Dermis microvascular lymphatic vessel endothelial cell (primary cell): ENCODE measurements at places on chromosomes 3 and 15.

DNA sequence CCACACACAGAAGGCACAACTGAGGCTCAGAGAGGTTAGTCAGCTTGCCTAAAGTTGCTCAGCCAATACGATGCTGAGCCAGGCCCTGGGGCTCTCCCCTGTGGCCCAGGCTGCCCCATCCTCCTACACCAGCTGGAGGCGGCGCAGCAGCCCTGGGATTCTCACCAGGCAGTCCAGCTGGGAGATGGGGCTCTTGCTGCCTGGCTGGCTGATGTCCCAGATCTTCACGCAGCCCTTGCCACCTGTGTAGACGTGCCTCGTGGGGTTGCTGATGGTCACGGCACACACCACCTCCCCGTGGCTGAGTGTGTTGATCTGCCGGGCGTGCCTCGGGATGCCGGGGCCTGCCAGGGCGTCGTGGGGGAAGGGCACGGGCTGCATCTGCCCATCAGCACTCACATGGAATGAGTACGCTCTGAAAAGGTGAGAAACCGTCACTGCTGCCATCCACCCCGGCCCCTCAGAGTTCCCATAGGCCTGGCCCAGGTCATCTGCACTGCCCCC lies 42.8 kb downstream of the TLE3 start:
- no peak for DNase-seq

DNA sequence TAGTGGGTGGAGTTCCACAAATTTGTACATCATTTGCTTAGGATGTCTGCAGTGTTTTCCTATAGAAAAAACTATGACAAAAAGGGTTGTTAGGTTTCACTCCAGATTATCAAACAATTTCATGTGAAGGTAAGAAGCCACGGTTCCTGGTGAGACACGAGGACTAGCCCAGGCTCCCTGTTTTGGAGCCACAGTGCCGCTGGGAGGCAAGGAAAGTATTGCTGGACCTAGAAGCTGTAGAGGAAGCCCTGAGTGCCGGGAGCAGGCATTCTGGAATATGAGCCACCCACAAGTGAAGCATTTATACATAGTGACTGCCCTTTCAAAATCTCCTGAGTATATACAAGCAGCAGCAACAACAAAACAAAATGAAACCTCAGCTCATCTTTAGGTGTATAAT lies 142.0 kb downstream of the GABRB3 start:
- no peak for DNase-seq

GRCh38 chr3:188689101-188689574 lies 482.6 kb upstream of the TPRG1 start:
- peak; percentile 68 for DNase-seq

DNA sequence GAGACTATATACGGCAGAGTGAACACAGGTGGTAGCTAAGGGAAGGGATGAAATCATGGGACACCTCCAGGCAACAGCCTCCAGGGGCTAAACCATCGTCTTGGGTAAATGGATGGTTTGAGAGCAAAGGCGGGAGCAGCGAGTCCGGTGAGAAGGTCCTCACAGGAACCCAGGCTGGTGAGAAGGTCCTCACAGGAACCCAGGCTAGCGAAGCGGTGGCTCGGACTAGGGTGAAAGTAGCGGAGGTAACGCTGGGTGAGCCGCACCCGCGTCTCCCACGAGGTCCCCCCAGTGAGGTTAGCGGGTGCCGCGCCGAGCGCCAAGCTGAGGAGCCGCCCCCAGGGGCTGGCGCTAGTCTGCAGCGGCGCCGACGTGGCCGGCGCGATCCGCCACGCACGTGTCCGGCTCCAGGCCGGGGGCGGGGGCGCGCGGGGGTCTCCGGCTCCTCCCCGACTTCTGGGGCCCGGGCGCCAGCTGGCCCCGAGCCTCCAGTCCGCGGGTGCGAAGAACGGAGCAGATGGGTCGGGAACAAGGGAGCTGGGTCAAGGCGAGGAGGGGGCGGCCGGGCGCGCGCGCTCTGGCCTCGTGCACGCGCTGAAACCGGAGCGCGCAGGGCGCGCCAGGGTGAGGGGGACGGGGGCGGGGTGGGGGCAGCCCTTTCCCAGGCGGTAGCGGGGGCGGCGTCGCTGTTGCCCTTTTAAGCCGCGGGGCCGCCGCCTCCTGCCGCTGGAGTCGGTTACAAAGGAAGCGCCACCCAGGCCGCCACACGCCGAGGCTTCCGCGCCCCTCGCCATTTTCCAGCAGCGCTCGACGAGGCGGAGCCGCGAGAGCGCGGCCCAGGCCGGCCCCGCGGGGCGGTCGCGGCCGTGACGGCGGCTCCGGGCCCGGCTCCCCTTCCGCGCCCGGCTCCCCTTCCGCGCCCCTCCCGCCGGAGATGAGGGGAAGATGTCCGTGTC lies at the start of gene UBE2Q2:
Gene UBE2Q2 (plus strand): TSS at position 726 of the 956 bp plus-strand sequence. CDS start 220 bp downstream, at position 946.
- DNase-seq, result peak; percentile 85

- no peak for DNase-seq
These were observed 78.7 kb downstream of the USP13 start for GRCh38 chr3:179731544-179731943.

DNA sequence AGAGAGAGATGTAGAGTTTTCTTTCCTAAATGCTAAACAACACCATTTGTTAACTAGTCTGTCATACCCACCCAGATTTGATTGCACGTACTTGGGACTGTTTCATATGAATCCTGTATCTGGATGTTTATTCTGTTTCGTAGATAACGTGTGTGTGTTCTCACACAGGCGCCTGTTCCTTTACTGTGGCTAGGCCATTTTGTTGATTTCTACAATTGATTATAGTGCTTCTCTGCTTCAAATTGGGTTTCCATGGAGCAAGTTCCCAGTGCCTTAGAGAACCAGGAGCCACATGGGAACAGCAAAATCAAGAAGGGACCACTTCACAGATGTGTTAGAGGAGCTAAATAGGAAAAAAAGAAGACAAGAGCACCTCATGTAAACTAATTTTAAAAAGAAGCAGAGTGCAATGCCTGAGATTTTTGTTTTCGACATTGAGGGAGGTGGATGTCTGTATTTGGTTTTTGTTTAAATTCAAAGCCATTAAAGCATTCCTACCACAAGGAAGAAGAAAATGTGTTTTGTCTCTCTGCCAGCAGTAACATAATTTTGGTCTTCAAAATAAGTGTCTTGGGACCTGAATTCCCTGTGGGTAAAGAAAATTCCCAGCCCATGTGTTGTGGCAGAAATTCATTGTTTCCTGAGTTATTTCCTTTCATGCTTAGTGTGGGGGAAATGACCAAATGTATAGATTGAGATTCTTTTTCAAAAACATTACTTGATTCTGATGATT lies 424.0 kb upstream of the C2CD4B start:
- no peak for DNase-seq

DNA sequence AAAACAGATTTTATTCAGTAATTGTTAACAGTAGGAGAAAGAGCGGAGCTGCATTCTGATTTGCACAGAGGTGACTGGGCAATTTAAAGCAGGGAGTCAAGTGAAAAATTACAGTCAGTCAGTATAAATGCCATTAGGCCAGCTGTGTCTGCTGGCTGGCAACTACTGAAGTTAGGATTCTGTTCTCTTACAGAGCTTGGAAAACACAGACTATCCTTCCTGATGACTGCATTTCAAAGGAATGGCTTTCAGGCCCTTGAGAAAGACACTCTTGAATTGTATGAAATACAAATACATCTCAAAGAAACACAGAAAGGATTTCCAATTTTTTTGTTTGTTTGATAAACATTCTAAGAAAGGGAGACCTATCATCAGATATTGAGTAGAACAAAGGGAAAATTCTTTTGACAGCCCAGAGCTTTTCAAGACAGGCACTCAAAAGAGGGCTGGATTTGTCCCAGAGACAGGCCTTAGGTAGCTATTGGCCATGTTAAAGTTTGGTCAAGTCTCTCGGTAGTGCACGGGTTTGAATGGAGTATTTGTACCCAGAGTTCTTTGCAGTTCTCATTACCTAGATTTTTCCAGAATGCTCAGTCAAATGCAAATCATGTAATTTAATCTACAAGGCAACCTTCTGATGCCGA lies 551.2 kb upstream of the CCDC54 start:
- DNase-seq, result no peak

DNA sequence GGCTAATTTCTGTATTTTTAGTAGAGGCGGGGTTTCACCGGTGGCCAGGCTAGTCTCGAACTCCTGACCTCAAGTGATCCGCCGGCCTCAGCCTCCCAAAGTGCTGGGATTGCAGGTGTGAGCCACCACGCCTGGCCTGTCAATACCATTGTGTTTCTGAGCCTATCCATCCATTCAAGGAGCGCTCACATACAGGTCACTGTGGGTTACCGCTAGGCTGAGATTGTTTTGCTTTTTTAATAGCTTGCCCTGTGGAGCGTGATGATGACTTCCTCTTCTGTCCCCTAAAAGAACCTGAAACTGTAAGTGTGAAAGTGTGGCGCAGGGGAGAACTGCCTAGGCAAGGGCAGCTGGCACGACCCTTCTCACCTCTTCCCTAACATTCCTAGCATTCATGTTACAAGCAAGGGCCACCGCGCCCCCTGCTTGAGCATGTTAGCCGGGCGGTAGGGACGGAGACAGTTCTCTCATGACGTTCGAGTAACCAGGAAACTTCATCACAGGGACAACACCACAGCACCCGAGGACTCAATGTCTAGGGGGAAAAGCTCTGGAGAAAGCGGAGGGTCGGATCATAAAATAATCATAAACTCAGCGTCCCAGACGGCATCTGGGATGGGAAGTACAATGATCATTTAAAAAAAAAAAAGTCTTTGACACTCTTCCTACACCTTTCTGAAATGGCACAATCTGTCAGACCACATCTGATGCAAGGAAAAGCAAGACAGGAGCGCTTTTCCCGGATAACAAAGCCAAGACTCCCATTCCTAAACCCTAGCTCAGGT lies 790 bp downstream of the LAMP3 start:
- DNase-seq, result no peak

GRCh38 chr15:73485372-73485771 lies 42.4 kb downstream of the REC114 start:
- DNase-seq, result no peak
